Trophoblast cell (in vitro differentiated cells and primary cell): ENCODE measurements at places on chromosomes 11 and 22.

DNA sequence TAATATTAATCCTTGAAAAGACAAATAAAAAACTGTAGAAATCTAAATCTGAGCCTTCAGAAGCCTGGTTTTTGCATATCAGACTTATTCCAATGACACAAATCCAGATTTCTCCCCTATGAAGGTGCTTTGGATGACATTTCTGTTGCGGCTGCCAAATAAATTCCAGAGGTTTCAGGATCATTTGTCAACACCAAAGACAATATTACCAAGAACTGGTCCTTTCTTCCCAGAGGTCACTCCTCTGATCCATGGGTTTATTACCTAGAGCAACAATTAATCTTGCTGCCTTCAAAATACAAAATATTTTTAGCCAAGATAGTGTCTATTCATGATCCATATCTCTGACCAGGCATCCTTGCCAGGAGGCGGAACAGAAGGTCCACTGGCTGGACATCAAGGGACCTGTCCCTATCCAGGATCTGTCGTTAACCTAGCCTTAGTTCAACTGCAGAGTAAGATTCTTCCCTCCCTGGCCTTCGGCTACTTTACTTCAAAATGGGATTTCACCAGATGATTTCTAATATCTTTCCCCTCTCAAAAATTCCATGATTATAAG lies 4.9 kb downstream of the CADM1 start:
- DNase-seq: no peak

GRCh38 chr22:23514322-23515038 lies 65.6 kb downstream of the IGLL1 start:
- no peak for DNase-seq

DNA sequence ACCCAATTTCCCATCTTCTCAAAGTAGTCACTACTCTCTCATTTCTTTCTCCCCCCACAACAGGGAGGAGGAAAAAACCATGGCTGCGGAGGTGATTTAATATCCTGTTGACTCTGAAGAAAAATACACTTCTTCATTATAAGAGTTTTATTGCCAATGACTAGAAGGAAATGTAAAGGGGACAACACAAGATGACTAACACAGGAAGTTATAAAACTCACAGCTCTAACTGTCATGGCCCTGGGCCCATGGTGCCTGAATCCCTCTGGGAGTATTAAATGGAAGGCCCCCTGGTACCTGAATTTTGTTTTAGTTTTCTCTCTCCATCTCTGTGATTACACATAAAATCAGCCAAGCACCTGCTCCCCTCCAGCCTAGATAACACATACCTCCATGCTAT lies 352.8 kb upstream of the FAT3 start:
- DNase-seq: no peak

GRCh38 chr22:34903416-34903815 lies 162.5 kb upstream of the ISX start:
- DNase-seq: no peak

GRCh38 chr11:72278905-72279304 lies 34.9 kb upstream of the PHOX2A start:
- no peak for DNase-seq

GRCh38 chr11:65880844-65881421 lies 1.3 kb downstream of the CTSW start:
- DNase-seq: no peak

DNA sequence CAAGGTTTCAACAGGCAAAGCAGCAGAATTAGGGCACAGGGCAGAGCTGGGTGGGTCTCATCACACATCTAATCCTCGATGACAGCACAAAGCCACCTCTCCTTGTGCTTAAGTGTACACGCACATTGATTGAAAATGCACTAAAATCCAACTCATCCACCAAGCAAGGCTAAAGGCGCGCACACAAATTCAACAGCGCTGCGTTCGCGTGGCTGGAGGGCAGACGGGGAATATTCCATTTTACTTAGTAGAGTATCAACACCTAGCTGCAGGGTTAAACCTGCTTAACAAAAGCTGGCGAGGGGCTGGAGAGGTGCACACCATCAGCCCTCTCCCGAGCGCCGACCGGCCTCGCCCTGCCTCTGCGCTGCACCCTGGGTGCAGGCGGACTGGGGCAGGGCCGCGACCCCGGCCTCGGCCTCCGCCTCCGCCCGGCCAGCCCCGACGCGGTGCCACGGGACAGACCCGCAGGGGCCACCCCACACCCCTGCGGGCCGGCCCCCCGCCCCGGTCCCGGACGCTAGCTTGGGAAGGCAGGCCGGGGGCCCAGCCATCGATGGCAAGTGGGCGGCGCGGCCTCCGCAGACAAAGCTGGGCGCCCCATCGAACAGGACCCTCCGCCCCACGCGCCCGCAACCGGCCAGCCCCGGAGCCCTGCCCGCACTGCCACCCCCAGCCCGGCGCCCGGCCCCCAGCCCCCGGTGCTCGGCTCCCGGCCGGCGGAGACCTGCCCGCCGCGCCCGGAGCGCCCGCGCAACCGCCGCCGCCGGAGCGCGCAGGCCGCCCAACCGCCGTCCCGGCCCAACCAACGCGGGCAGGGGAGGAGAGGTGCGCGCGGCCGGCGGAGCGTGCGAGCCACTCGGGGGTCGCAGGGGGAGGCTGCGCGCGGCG lies 929 bp downstream of the PRDM10 start:
- peak; percentile 54 for DNase-seq

GRCh38 chr22:37115032-37115431 lies 5.5 kb upstream of the TMPRSS6 start:
- DNase-seq: peak; percentile 4

DNA sequence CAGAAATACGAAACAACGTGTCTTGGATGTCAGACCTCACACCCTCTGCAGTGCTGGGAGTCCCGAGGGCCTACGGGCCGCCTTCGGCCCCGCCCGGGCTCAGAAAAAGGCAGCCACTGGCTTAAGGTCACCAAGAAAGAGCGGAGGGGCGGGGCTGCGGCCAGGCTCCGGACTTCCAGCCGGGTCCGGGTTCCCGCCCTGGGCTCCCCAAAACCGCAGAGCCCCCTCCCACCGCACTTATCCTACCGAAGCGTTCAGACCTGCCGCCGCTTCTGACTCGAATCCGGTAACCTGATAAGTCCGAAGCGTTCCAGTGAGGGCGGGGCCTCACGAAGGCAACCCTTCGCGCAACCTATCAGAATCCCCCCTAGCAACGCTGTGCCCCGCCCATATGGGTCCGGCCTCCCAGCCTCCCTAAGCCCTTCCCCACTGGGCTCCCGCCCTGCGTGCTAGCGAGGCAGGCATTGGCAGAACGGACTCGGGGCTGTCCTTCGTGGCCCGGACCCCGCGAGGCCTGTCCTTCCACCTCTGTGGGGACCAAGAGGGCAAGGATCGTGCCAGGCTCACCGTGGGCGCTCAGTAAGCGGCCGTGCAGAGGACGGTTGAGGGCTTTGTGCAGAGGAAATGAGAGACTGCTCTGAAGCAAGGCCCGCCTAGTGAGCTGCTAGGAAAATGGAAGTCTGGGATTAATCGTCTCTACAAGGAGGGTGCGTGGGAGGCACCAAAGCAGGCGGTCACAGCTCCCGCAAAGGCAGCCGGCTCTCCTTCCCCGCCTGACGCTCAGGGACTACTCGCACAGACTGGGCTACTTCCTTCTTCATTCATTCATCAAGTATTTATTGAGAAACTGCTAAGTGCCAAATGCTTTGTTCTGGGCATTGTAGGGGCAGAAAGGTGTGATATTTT lies at the start of gene NAGA:
Gene NAGA, minus strand, starts transcription at position 296 of the 906 bp plus-strand sequence. CDS start 515 bp downstream, outside the sequence.
- DNase-seq: peak; percentile 93

- peak; percentile 84 for DNase-seq
These were observed 51.1 kb upstream of the EED start for GRCh38 chr11:86193297-86194095.

- DNase-seq: no peak
These were observed 19.5 kb upstream of the FADD start for GRCh38 chr11:70183483-70184176.

- DNase-seq: no peak
These were observed 18.1 kb upstream of the SCARF2 start for GRCh38 chr22:20455709-20456063.

- DNase-seq: peak; percentile 61
These were observed 15.2 kb downstream of the CCDC134 start for GRCh38 chr22:41815716-41816115.

- peak; percentile 71 for DNase-seq
These were observed at the start of gene CASP4 for GRCh38 chr11:104968355-104968855. TSS of gene CASP4 (minus strand) at chr11:104968574. CDS start at chr11:104968525, 49 bp downstream.
